ENCODE measurements at places on chromosomes 4 and X.

GRCh38 chr4:38919494-38919893 is 51.9 kb downstream of the FAM114A1 start:
- no peak for DNase-seq

GRCh38 chrX:1537031-1537715 is at the start of gene P2RY8:
P2RY8 (minus strand) TSS chrX:1537185; CDS start chrX:1466558, 70,627 bp downstream.
- no peak for DNase-seq

DNA sequence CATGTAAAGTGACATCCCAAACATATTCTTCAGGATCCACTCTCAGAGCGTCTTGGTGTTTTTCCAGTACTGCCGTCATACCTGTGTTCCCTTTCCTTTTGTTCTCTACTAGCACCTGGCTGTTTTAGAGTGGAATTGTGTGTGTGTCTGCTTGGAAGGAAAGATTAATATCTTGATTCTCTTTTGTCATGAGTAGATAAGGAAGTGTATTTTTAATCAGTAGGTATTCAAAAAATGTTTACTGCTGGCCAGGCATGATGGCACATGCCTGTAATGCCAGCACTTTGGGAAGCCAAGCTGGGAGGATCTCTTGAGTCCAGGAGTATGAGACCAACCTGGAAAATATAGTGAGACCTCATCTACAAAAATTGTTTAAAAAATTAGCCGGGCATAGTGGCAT is 198.8 kb downstream of the CBR4 start:
- DNase-seq: no peak

GRCh38 chr4:159240687-159241086 is 137.8 kb downstream of the RAPGEF2 start:
- no peak for DNase-seq

GRCh38 chr4:36330796-36331195 is 49.4 kb downstream of the DTHD1 start:
- DNase-seq: no peak

DNA sequence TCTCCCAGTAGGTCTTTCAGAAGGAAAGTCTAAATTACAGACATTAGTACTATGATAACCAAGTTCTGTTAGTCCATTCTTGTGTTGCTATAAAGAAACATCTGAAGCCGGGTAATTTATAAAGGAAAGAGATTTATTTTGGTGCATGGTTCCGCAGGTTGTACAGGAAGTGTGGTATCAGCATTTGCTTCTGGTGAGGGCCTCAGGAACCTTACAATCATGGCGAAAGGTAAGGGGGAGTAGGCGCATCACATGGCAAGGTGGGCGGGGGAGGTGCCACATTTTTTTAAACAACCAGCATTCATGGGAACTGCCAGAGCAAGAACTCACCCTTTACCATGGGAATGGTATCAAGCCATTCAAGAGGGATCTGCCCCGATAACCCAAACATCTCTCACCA is 26.2 kb upstream of the USP46 start:
- no peak for DNase-seq

DNA sequence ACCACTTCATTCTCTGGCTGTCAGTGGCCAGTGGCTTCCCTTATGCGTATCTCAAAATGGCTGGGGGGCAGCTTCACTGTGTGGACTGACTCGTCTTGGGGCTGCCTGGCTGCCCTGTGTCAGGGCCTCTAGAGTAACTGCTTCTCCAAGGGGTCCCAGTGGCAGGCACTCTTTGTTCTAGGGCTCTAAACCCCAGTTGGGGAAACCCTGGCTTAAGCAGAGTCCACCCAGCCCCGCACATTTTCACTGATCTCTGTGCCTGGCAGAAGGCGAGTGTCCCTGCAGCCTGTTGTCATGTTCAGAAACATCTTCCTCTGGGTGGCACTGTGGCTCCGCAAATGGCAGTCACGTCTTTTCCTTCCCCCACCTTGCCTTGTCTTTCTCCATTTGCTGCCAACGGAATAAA is 59.7 kb downstream of the NBDY start:
- no peak for DNase-seq

- DNase-seq: no peak
Observed at GRCh38 chrX:46916273-46916672, 4.1 kb downstream of the JADE3 start.

Data from CMK (cell line).